Ovary (tissue), 10 donors: ENCODE measurements at places on chromosomes 11 and 22.

DNA sequence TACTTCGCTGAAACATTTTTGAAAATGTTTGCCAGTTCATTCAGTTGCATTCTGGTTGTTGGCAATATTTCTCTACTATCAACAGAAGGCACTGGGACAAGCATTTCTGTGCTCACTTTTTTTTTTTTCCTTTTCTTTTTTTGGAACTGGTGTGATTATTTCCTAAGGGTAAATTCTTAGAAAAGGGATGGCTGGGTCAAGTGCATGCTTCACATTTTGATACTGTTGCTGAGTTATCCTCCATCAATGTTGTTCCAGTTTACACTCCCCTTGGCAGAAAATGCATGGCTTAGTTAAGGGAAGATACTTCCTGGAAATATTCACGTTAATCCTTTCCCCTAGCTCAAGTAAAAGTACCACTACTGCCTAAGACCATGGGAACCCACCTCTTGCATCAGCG lies 81.8 kb downstream of the OSBP2 start:
- DNase-seq: no peak

DNA sequence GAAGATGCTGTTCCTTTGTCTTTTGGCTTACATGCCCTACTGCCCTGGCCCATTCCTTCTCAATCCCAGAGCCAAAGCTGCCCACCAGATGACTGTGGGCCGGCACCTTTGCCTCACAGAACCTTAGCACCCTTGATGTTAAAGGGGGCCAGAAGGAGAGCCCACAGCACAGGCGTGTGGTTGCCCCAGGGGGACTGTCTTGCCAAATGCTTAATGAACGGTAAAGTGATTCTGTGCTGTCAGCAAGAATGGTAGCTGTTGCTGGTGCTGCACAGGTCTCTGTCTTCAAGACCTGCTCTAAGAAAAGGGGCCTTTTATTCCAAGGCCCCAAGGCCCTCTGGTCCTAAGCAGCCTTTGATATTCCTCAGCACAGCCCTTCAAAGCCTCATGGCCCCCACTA lies 113.3 kb downstream of the MORC2 start:
- DNase-seq: no peak

DNA sequence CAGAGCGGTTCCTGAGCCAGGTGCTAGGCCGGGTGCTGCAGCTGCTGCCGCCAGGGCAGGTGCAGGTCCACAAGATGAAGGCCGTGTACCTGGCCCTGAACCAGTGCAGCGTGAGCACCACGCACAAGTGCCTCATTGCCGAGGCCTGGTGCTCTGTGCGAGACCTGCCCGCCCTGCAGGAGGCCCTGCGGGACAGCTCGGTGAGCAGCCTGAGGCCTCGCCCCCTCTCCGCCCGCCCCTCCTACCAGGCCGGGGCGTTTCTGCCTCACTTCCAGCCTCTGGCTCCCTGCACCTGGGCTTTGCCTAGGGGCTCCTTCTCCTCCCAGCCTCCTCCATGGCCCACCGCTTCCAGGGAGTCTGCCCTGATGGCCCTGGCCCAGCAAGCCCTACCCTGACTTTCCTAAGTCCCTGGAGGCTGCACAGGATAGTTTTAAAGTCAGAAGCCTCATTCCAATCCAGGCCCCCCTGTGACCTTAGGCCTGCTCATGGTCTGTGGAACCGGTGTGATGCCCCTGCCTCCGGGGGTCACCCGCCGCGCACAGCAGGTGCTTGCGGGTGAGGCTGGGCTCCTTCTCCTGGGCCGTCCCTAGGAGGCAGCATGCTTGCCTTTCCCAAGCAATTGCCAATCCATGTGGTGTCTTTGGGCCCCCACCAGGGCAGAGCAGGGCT lies 5.5 kb downstream of the TCIRG1 start:
- DNase-seq: no peak

- no peak for DNase-seq
These were observed 260.0 kb downstream of the SOX6 start for GRCh38 chr11:16096336-16096735.

- DNase-seq: peak; percentile 65
These were observed at the start of gene PHETA2 for GRCh38 chr22:42074132-42074811. Gene PHETA2, plus strand, starts transcription at chr22:42074248. Its CDS starts 3,046 bp downstream, at chr22:42077294.

DNA sequence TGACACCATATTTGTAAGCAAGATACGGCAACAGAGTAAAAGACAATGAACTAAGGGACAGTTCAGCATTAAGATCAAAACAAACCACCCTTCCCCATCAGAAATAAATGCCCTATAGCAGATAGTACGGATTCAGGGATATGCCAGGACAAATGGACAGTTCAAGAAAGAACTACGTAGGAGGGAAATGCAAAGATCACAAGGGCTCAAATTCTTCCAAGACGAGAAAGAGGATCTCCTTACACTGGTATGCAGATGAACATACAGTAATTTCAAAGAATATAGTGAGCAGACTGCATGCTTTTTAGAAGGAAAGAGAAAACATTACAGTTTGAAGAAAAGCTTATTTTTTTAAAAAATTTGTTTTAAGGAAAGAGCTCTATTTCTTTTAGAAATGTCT lies 124.7 kb upstream of the APOA1 start:
- DNase-seq: no peak

GRCh38 chr11:106794058-106794457 lies 224.2 kb downstream of the GUCY1A2 start:
- DNase-seq: no peak

- DNase-seq: no peak
These were observed 2.7 kb downstream of the ZBED4 start for GRCh38 chr22:49856343-49856742.

DNA sequence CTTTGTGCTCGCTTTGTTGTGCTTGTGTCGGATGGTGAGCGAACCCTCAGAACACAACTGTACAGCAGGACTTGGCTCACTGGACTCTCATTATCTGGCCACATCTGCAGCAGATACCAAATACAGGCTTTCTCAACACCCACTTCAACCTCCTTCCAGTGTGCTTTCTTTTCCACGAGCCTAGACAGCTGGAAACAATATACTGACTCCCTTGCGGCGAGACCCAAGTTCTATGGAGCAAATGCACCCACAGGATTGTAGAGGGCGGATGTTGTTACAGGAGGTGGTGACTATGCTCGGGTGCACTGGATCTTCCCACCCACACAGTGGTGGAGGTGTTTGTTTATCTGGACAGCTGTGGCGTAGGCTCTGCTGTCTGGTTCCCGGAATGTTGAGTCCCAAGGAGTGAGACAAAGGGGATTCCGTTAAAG lies 204.3 kb downstream of the TENM4 start:
- no peak for DNase-seq

DNA sequence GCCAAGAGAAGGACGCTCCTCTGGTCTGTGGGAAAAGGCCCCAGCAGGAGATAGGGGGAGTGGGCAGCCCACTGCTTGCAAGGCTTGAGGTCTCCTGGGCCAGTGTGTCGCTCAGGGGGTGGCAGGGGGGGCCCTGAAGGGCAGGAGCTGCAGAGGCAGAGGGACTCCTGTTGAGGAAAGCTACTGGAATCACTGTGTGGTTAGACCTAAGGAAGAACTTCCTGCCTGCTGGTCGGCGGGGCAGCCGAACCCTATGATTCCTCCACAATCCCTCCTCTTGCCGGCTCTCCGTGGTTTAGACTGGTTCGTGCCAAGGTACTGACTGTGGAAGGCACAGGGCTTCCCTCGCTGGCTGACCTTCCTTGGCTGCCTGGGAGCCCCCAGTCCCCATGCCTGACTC lies 6.2 kb downstream of the GP1BB start:
- DNase-seq: no peak

GRCh38 chr22:21447694-21448402 lies 19.3 kb upstream of the TMEM191C start:
- DNase-seq: peak; percentile 20

DNA sequence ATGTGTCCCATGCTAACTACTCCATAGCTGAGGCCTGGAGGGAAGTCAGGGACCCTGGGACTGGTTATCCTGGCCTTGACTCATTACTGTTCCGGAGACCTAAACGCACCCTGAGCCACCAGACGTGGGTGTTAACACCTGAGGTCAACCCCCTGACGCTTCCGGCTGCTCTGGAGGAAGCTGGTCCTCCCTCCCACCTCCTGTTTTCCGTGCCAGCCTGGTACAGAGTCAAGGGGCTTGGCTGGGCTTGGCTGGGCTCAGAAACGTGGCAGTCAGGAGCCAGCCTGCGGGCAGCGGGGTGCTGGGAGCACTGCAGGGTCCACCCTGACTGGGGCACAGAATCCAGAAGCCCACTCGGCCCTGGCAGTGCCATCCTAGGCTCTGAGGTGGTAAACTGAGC lies 2.6 kb downstream of the TMPRSS4 start:
- DNase-seq: no peak

- no peak for DNase-seq
These were observed 9.8 kb downstream of the LRRC55 start for GRCh38 chr11:57191311-57192219.
